Activated CD4-positive, alpha-beta T cell treated with anti-CD3 and anti-CD28 coated beads for 36 hours (primary cell): ENCODE measurements at places on chromosomes 12 and 14. TPM values are rescaled to one million over a fixed set of nuclear protein-coding genes. Genes with fewer than 3 reads are reported as not detected.
A peak's percentile ranks its signal among the peaks of the same experiment; 100 is the strongest.

Gene OAS3
- 32.1 TPM for total RNA-seq

DNA sequence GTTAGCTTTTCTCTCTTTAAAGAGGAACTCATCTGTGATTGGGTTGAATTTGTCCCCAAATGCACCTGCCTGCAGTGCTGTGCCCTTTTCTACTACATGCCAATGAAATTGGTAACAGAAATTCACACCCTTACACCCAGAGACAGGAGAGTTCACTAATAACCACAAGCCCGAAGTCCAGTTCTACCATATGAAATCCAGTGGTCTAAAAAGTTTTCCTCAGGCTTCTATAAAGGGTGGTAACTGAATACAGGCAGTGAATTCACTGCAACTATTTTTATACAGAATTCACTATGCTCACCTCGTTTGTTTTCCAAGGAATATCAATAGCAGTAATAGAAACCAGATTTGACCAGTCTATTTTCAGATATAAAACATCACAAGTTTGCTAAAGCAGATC, 31.5 kb upstream of the SOS2 start:
- H3K4me3 ChIP-seq: no peak overlapping the region
- H3K4me1 ChIP-seq: no peaks in the 10 kb centered on the region
- no peak overlapping the region for H3K27ac ChIP-seq
- peaks cover 2% of the 10 kb centered on the region for H3K36me3 ChIP-seq

- H3K4me3 ChIP-seq: peak overlapping the region; percentile 72
- H3K27me3 ChIP-seq: no peaks in the 10 kb centered on the region
- H3K36me3 ChIP-seq: peaks cover 29% of the 10 kb centered on the region
- peak overlapping the region; percentile 98 for H3K27ac ChIP-seq
Observed at GRCh38 chr12:96210376-96211055, 16.3 kb downstream of the ELK3 start.

- H3K27ac ChIP-seq: peak overlapping the region; percentile 49
- H3K27me3 ChIP-seq: peaks cover 54% of the 10 kb centered on the region
Observed at GRCh38 chr12:2959505-2960389, 550 bp downstream of the TEAD4 start.

DNA sequence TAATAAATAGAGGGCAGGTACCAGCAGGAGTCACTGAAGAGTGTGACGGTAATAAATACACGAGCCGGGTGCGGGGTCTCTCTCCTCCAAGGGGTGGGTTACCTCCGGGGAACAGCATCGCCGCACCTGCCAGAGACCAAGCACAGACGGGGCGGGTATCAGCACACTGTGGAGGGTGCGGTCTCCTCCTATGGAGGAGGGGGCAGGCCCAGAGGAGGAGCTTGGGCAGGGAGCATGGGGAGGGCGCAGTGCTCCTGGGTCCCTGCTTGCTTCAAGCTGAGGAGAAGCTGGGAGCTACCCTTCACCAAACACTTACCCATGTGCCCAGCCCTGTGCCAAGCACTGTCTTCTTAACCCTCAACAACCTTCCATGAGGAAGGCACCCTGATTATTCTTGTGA, 12.8 kb downstream of the PGF start:
- no peak for DNase-seq
- no peak overlapping the region for H3K4me3 ChIP-seq
- peak overlapping the region; percentile 65 for H3K27ac ChIP-seq
- H3K27me3 ChIP-seq: no peaks in the 10 kb centered on the region

Gene FBXO33
- 14.0 TPM for total RNA-seq

Gene OR10A7
- not detected for total RNA-seq

DNA sequence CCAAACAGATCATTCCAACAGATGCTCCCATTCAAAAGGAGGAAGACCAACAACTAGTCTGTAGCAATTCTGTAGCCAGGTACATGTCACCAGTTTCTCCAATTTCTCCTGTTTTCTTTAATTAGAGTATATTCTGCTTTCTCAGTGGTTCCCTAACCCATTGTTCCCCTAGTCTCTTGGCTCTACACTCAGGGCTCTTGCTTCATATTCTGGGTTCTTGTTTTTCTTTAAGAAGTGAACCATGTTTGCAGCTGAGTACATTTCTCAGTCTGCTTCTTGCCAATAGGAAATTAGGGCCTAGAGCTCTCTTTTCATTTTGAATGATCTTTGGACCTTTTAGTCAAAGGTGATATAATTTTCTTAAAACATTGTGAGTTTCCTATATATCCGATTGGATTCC, 29.4 kb upstream of the STXBP6 start:
- H3K4me3 ChIP-seq: no peak overlapping the region
- DNase-seq: no peak
- H3K27ac ChIP-seq: no peak overlapping the region
- H3K27me3 ChIP-seq: peaks cover 12% of the 10 kb centered on the region
- H3K4me1 ChIP-seq: no peaks in the 10 kb centered on the region

Gene NFE2
- not detected for total RNA-seq

DNA sequence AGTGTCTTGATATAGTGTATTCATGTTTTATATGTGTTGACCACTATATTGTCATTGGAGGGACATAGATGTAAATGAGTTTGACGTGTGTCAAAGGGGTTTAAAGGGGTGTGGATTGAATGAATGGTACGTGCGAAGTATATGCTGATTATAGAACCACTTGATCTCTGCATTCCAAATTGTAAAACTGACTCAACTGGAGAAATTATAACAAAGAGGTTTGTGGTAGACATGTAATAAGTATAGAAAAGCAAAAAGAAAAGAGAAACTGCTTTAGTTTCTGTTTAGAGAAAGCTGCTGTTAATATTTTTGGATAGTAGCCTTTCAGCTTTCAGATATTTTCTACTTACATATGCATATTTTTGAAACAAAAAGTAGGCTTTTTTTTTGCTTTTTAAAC, 8.9 kb upstream of the MYRFL start:
- H3K36me3 ChIP-seq: peaks cover 23% of the 10 kb centered on the region
- H3K27ac ChIP-seq: no peak overlapping the region
- no peak for DNase-seq
- no peak overlapping the region for H3K4me3 ChIP-seq
- H3K4me1 ChIP-seq: no peaks in the 10 kb centered on the region
- H3K27me3 ChIP-seq: no peaks in the 10 kb centered on the region

Gene DENND5B
- total RNA-seq: 0.32 TPM

DNA sequence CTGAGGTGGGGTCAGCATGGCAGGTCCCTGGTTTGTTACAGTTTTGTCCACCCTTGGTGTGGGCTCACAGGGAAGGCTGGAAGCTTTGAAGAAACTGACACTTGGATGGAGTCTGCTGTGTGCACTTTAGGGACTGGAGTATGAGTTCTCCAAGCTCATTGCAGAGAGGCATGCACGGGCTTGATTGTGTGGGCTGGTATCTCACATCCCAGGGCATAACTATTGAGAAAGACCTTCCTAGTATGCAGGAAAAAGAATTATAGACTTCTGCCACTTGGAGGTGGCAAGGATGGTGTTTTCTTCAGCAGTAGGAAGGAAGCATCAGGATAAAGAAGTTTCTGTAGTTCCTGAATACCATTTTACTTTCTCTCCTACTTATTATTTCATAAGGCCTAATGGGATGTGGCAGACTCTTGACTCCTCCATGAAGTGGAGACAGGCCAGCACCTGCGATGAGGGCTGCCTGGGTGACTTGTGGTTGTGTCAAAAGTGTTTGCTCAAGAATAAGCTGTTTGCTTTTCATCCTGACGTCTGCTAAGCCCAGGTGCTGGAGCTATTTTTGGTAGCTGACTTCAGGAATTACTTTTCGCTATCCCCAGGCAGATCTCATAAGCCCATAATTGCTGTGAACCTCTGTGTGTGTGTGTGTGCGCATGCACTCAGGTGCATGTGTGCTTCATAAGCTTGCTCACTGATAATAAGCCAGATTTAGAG, 125.8 kb downstream of the KTN1 start:
- peaks cover 6% of the 10 kb centered on the region for H3K36me3 ChIP-seq
- H3K4me1 ChIP-seq: no peaks in the 10 kb centered on the region
- H3K27ac ChIP-seq: no peak overlapping the region
- no peak overlapping the region for H3K4me3 ChIP-seq
- no peaks in the 10 kb centered on the region for H3K27me3 ChIP-seq

DNA sequence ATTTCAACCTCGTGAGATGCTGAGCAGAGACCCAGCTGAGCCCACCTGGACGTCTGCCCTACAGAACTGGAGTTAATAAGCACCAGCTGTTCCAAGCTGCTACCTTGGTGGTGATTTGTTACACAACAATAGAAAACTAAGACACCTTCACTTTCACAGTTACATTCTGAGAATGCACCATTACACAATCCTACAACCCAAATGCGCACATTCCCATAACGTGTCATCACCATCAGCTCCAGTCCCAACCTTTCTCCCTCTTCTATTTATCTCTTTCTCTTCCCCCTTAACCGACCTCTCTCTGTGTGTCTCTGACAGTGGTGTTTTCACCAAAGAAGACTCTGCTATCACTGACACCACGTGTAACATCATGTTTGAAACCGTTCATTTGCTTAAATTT, 91.9 kb downstream of the TMEM132D start:
- no peaks in the 10 kb centered on the region for H3K4me1 ChIP-seq
- no peaks in the 10 kb centered on the region for H3K36me3 ChIP-seq
- H3K4me3 ChIP-seq: no peak overlapping the region
- no peak for DNase-seq
- no peaks in the 10 kb centered on the region for H3K27me3 ChIP-seq

Gene SLC10A1
- total RNA-seq: not detected

GRCh38 chr12:9333161-9333560, 125.0 kb upstream of the PZP start:
- peaks cover 6% of the 10 kb centered on the region for H3K4me1 ChIP-seq
- H3K36me3 ChIP-seq: peaks cover 4% of the 10 kb centered on the region
- no peak overlapping the region for H3K27ac ChIP-seq
- no peaks in the 10 kb centered on the region for H3K27me3 ChIP-seq
- H3K4me3 ChIP-seq: no peak overlapping the region

DNA sequence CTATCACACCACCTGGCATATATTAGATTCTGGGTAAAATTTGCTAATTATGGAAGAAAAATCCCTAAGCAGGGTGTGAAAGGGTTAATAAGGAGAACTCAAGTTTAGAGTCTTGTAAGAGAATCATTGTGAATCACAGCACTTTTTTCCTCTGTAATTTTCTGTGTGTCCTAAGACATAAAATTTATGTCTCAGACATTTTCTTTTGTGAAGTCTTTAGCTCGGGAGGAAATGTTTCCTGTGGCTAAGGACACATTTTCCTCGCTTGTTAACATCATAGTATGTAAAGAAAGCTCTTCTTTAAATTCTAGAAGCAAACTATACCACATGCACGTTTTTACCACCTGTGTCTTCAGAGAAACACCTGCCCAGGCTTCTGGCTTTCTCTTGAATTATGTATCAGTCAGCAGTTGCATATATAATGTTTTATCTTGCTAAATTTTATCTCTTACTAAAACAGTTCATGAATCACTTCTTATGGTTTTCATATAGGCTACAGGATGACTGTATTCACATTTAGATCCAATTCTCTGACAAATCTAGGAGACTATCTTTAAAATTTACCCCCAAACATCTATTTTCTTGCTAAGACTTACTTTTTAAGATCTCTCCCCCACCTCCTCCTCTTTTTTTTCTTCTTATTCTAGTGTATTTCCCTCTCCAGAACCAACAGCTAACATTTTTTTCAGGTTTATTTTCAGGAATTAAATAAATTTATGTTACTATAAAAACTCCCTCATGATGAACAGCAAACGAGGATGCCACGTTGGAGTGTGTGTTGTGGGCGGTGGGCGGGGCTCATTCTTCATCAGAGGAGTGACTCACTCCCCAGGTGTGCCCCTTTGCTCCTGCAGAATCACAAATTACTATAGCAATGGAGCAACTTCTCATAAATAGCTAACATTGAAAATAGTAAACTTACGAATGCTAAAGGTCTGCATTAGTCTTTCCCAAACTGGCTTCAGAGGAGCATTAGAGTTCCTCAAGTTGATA, 11.6 kb upstream of the CSRP2 start:
- H3K4me1 ChIP-seq: peaks cover 18% of the 10 kb centered on the region
- DNase-seq: peak; percentile 84
- peaks cover 6% of the 10 kb centered on the region for H3K27me3 ChIP-seq
- no peaks in the 10 kb centered on the region for H3K36me3 ChIP-seq
- H3K27ac ChIP-seq: peak overlapping the region; percentile 74

GRCh38 chr12:84034871-84035270, 877.7 kb downstream of the SLC6A15 start:
- H3K4me1 ChIP-seq: no peaks in the 10 kb centered on the region
- no peak for DNase-seq
- no peak overlapping the region for H3K27ac ChIP-seq
